ENCODE measurements at places on chromosomes 13 and 19. TPM values are rescaled to one million over a fixed set of nuclear protein-coding genes. Genes with fewer than 3 reads are reported as not detected.
A peak's percentile ranks its signal among the peaks of the same experiment; 100 is the strongest.

Gene UBE2L5
- polyA plus RNA-seq, result 0.65 TPM

DNA sequence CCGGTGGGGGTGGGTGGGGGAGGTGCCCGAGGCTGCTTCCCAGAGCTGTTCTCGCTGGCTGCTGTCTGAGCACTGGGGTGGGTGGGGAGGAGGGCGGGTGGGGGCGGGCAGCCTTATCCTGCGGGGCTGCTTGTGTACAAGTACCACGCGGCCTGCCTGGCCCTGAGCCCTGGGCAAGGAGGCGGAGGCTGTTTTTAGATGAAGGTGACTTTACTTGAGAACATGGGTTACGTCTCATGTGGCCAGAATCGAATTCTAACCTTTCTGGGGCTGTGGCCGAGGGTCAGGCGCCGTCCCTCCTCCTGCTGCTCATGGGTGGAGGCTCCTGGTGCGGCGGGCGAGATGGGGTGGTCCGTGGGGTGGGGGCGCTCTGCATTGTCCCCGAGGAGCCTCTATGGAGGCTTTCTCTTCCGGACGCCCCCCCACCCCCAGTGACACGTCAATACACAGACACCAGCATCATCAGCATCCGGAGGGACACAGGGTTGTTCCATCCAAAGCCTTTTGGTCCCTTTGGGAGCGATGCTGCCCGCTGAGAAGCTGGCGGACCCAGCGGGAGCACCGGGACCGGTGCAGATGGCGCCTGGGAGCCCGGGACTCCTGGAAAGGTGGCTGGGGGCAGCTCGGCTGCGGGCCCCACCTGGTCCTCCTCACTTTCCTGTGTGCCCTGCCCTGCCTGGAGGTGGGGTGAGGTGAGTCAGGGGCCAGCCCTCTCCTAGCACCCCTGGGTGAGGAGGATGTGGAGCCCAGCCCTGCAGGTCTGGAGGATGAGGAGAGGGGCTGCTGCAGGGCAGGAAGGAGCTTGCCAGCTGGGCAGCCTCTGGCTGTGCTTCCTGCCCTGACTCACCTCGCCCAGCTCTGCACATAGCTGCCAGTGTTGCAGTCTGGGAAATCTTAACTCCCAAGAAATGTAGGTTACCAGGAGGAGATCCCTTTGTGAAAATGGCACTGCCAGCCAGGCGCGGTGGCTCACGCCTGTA is 3.4 kb downstream of the BSG start:
- DNase-seq, result no peak

DNA sequence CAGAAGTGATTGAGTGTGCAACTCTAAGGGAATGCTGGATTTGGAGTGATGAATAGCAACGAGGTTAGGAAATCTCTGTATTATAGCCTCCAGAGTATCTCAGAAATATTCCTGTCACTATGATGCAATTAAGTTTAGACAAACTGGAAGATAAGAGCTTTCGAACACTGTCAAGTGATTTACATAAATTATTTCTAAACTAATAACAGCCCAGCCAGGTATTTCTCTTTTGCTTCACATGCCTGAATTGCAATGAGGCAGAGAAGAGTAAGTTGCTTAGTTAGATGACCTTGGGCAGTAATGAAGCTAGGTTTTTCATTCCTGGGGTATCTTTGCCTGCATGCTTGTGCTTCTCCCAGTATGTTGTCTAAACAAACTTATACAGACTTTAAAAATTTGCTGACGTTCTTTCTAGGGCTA is 134.5 kb downstream of the LMO7 start:
- DNase-seq, result no peak

- peak; percentile 73 for DNase-seq
Observed at GRCh38 chr19:12676384-12676792, 5.3 kb downstream of the DHPS start.

DNA sequence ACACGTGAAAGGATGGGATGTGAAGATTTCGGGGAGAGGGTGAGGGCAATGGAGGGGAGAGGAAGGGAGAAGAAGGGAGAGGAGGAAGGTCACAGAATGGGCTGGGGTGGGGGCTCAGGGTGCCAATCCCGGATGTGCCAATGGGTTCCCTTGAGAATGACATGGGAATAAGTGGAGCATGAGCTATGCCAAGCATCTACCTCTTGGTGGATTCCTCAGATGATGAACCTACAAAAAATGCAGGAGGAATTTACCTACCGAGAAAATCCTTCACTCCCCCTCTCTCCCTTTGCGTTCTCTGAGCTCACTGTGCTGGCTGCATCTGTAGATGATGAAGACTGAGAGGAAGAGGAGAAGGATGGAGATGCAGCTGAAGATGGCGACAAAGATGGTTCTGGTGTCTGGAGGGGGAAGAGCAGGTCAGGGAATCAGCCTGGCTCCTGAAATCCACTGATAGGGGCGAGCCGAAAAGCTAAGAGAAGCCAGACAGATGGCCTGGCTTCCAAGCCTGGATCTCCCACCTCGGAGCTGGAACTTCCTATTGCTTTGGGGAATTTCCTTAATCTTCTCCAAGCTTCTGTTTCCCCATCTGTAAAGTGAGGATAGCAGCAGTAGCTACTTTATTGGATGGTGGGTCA is 21.6 kb downstream of the VSTM1 start:
- DNase-seq, result no peak
